Lung (tissue), 17 donors: ENCODE measurements at places on chromosomes 7 and 10. TPM values are rescaled to one million over a fixed set of nuclear protein-coding genes. Genes with fewer than 3 reads are reported as not detected.

Gene HECW1
- 0.11 TPM for total RNA-seq

Gene CYP26A1
- total RNA-seq = not detected

Gene JAKMIP3
- total RNA-seq = 0.34 TPM

Gene CCDC3
- total RNA-seq = 10.2 TPM

Gene PRKG1
- 50.8 TPM for total RNA-seq

Gene GATA3
- 0.94 TPM for total RNA-seq

Gene ZNF853
- 7.6 TPM for total RNA-seq

Gene OR13A1
- 0.15 TPM for total RNA-seq

Gene LRRD1
- 0.06 TPM for total RNA-seq

Gene ASAH2B
- total RNA-seq = 3.6 TPM

Gene ADAM8
- total RNA-seq = 21.7 TPM

Gene FANK1
- 18.4 TPM for total RNA-seq

Gene AKR1C8
- 0.46 TPM for total RNA-seq

Gene AKR1C1
- total RNA-seq = 55.1 TPM

Gene HOXA2
- total RNA-seq = 3.4 TPM

Gene GPC2
- total RNA-seq = 2.1 TPM

Gene SPDYE5
- 0.28 TPM for total RNA-seq

Gene SMO
- 4.6 TPM for total RNA-seq

Gene BMPER
- total RNA-seq = 13.8 TPM

Gene BAMBI
- 28.3 TPM for total RNA-seq

Gene SFTPD
- total RNA-seq = 216 TPM

Gene ASIC3
- total RNA-seq = 0.37 TPM

Gene IL6
- total RNA-seq = 5.5 TPM

Gene TIMM23B
- total RNA-seq = 21.7 TPM

Gene ASB10
- not detected for total RNA-seq

Gene RNF32
- total RNA-seq = 3.5 TPM

Gene EBLN1
- total RNA-seq = not detected

Gene SLC26A3
- 0.31 TPM for total RNA-seq

Gene PLAC9
- total RNA-seq = 53.1 TPM

Gene EVX1
- not detected for total RNA-seq

Gene CDHR3
- 80.3 TPM for total RNA-seq

Gene CRHR2
- total RNA-seq = 0.20 TPM

Gene CFAP70
- 11.2 TPM for total RNA-seq

Gene BUD23
- 76.7 TPM for total RNA-seq

Gene SNCG
- 23.0 TPM for total RNA-seq

Gene LEP
- not detected for total RNA-seq

Gene FGFBP3
- total RNA-seq = 0.88 TPM

Gene LAMB4
- 0.63 TPM for total RNA-seq

Gene TCAF2
- total RNA-seq = 4.4 TPM

Gene CALHM3
- total RNA-seq = not detected

Gene MYOF
- 111 TPM for total RNA-seq

Gene GPR85
- 2.1 TPM for total RNA-seq

Gene HOXA1
- total RNA-seq = 0.37 TPM

Gene PLA2G12B
- 0.68 TPM for total RNA-seq

Gene CREB3L2
- total RNA-seq = 89.1 TPM

Gene NRP1
- total RNA-seq = 95.8 TPM

Gene ORC5
- 53.6 TPM for total RNA-seq

Gene GRM8
- total RNA-seq = 0.83 TPM

Gene CALHM2
- 43.2 TPM for total RNA-seq

Gene RBP4
- 35.4 TPM for total RNA-seq

Gene HMX2
- total RNA-seq = not detected

Gene CALCR
- 0.12 TPM for total RNA-seq

Gene ZNF786
- total RNA-seq = 5.9 TPM

Gene GARIN1A
- 1.6 TPM for total RNA-seq

Gene METTL27
- 6.3 TPM for total RNA-seq

Gene SLC16A9
- 6.0 TPM for total RNA-seq
